ENCODE measurements at places on chromosomes 3 and 15.

GRCh38 chr15:51199541-51199940 lies 104.8 kb upstream of the TNFAIP8L3 start:
- no peak for DNase-seq

DNA sequence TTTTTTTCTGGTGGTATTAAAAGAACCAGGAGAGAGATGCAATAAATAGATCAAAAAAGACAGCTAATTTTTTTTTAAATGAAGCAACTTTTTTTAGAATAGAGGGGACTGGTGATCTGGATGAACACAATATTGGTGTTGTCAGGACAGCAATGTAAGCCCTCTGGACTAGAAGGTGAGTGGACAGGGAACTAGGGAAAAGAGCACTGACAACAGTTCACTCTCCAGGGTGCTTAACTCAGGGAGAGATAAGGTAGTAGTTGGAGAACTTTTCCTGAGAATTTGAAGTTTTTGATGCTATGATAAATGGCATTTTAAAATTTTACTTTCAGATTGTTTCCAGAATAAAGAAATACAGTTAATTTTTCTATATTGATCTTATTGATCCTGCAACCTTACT lies 158.3 kb upstream of the STAC start:
- DNase-seq = no peak

DNA sequence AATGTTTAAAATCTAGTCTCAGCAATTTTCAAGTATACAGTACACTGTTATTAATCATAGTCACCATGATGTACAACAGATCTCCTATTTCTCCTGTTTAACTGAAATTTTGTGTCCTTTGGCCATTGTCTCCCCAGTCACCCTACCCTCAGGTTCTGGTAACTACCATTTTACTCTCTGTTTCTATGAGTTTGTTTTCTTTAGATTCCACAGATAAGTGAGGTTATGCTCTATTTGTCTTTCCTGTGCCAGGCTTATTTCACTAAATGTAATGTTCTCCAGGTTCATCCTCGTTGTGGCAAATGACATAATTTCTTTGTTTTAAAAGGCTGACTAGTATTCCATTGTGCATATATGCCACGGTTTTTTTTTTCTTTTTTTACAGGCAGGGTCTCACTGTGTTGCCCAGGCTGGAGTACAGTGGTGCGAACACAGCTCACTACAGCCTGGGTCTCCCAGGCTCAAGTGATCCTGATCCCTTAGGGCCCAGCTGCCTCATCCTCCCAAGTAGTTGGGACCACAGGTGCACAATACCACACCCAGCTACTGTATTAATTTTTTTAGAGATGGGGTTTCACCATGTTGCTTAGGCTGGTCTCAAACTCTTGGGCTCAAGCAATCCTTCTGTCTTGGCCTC lies 50.0 kb downstream of the RAB7A start:
- no peak for DNase-seq

DNA sequence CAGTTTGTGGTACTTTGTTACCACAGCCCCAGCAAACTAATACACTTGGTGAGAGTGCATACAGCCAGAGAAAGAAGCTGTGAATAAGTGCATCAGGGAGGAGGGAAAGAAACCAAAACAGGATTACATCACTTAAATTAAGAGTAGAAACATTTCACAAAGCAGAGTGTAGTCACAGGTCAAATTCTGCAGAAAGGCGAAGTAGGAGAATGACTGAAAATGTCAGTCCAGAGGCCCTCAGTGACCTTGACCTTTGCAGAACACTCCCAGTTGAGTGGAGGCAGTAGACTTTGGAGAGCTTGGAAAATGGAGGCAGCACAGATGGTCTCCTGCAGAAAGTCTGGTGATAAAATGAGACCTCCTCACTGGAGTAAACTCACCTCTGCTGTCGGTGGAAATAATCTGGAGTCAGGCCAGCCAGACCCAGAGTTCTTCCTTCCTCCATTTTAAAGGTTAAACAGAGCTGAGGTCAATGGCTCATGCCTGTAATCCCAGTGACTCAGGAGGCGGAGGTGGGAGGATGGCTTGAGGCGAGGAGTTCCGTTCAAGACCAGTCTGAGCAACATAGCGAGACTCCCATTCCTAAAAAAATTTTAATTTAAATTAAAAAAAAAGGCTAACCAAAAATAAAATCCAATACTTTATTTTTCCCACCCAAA lies 5.0 kb downstream of the CD86 start:
- DNase-seq = no peak

- no peak for DNase-seq
Observed at GRCh38 chr3:148006508-148006907, 597.3 kb downstream of the ZIC1 start.

DNA sequence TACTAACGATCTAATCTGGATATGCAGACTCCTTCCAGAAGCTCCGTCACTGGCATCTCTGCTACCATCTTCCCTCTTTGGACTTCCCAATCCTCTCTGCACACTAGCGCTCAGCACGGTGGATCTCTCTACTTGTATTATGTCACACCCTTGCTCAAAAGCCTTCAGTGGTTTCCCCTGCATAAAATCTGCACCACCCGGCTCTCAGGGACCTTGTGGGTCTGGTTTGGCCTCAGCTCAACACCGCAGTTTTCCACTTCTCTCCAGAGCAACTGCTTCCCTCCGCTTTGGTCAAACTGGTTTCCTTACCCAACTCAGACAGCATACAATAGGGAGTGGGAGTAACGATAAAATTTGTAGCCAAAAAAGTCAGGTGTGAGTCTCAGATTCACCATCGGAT lies 30.7 kb upstream of the HES1 start:
- no peak for DNase-seq

- DNase-seq = no peak
Observed at GRCh38 chr3:26712211-26713026, 89.8 kb downstream of the LRRC3B start.

- DNase-seq = no peak
Observed at GRCh38 chr15:82730022-82730530, 20.4 kb upstream of the AP3B2 start.

GRCh38 chr15:68386587-68387288 lies 45.2 kb downstream of the ITGA11 start:
- peak; percentile 3 for DNase-seq

DNA sequence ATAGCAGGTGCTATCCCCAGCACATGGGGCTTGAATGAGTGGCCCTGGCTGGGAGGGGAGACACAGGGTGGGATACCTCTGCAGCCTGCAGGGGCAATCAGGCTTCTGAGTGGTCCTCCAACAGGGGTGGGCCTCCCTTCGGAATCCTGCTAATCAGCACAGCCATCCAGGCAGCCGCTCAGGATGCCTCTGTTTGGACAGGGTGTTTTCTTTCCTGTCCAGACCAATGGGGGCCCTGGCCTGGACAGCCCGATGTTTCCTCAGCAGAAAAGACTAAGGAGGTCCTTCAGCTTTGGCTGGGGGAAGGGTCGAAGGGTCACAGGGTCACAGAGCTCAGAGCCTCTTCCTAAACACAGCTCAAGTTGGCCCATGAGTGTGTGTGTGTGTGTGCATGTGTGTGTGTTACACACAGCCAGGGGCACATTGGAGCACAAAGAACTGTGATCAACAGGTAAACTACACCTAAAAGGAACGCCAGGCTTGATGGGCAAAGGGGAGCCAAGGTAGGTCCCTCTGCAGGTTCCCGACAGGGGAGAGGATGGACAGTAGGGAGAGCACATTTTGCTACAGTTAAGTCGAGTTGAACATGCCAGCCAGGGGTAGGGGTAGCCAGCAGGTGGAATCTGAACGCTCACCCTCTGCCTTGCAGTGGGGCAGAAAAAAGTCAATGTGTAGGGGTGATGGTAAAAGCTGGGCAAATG lies 1.1 kb upstream of the HAPLN3 start:
- peak; percentile 44 for DNase-seq

DNA sequence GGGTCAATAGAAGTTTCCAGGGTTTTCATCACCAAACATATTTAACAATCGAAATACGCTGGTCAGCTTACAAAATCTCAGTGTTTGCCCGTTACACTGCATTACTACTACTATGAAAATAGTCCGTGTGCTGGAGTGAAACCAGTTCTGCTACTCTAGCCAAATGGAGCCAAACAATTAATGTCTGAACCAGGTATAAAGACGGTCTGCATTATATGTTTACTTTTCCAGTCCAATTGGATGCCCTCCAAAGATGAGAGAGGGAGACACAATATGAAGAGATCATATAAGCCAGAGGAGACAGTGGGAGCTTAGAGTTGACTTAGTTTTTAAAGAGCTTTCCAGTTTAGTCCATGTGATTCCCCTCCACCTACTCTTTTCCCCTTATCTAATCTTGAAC lies 6.3 kb upstream of the DUT start:
- no peak for DNase-seq

DNA sequence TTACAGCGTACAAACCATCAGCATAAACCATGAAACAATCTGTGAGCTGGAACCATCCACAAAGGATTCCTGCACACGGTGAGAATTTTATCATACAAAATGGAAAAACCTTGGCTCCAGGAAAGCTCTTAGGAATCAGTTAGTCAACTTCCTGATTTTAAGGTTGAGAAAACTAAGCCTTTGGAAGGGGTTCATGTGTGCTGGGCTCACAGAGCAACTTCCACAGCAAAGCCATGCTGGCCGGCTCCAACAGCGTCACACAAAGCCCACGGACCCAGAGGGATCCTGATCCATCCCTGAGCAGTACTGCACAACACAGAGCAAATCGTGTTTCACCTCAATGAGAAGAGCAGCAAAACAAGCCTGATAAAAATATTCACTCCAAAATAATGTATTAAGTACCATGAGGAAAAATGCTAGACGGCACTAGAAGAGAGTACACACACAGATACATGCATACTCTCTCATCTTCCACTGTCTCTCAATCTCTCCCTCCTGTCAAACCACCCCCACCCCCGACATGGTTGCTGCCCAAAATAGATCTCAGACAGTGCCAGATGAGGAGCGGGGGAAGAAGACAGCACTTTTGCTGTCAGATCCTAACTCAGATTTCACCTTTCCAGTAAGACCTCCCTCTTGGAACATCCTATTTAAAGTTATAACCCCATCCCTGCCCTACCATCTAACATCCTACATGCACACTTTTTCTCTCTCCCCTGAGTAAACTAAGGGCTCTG lies 58.6 kb downstream of the MB21D2 start:
- no peak for DNase-seq

Data from left hindlimb (tissue), 1 donor.